ENCODE measurements at places on chromosomes 5 and 9.

DNA sequence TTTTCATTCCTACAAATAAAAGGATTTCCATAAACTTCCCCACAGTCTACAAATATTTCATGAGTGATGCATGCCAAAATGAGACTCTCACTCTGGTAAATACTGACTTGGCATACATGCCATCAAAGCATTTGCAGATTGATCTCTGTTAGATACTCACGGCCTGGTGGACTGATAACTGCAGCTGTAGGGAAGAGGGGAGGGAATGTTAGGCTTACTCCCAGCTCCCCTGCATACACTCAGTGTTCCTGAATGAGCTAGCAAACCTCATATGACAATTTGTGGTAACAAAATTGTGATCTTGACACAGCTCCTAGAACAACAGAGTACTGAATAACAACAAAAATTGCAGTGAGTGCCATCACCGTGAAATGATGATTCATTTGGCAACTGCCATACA is 435.3 kb downstream of the NR2F1-AS1 start:
- no peak for DNase-seq

DNA sequence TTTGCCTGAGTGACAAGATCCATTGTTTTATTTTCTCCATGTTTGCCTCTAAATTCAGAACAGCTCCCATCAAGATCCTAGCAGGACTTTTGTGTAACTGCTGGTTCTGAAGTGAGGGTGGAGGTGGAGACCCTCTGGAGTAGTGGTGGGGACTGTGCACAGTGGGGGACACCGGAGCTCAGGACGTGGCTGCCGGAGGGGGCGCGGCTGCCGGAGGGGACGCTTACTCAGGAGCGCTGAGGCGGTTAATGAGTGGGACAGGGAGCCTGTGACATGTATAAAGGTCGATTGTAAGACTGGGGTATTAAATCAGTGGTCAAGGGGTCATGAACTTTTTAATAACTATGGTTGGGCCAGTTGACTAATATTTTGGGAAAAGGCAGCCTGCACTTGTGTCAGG is 127.0 kb upstream of the CACNA1B start:
- DNase-seq, result no peak

DNA sequence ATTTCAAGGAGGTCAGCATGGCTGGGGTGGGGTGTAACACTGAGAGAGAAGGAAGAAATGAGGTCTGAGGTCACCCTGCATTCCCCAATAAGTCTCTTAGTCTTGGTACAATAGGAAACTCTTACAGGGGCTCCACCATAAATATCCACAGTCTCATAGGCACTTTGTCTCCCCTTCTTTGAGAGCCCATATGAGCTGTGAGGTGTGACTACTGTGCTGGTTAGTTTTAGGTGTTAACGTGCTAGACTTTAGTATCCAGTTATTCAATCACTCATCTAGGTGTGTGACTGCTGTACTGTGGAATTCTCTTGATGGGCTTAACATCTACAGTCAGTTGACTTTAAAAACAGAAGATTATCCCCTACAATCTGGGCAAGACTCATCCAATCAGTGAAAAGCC is 378.1 kb upstream of the RFX3 start:
- DNase-seq, result no peak

DNA sequence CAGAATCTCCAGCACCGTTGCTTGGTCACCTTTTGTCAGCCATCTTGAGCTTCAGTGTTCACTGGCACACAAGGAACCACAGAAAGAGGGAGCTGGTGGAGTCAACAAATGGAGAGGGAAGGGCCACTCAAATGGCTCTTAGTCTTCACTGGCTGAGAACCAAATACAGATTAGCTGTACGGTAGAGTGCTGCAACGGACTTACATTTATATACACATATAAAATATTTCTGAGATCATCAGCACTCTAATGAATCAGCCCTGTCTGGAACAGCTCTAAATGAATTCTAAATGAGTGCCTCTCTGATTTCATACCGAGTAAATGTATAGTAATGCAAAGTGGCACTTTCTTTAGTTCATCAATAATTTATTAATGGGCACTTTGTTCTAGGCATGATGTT is 24.8 kb downstream of the KCTD16 start:
- DNase-seq, result no peak

DNA sequence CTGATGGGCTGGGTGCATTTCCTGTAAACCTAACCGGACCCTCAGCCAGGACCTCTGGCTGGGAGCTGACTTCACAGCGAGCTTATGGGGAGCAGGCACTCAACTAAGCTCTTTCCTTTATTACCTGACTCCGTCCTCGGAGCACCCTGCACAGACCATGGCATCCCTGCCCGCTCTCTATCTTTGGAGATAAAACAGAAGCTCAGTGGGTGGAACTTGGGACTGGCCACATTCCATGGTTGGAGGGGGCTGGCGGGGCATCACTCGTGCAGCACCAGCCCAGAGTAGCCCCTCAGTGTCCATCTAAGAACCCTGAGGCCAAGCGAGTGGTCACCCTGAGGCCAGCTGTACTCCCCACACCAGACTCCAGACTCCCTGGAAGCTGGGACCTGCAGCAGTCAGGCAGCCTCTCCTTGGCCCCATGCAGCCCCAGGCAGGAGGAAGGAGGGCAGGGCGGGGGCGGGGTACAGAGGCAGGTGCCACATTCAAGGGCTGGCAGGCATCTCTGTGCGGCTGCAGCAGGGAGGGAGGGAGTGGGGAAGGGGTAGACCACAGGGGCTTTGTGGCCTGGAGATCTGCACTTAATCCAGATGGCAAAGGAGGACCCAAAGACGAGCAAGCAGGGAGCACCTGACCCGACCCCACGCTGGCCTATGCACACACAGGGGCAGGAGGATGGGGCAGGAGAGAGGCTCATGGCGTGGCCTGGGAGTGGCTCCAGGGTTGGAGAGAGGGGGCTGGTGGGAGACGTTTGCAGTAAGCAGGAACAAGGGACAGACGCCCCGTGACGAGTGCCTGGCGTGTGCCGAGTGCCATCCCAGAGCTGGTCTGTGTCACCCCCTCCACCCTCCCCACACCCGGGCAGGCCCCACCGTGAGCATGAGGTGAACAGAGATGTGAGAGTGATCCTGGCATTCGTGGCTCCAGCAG is 26.1 kb downstream of the GLT6D1 start:
- DNase-seq, result no peak

DNA sequence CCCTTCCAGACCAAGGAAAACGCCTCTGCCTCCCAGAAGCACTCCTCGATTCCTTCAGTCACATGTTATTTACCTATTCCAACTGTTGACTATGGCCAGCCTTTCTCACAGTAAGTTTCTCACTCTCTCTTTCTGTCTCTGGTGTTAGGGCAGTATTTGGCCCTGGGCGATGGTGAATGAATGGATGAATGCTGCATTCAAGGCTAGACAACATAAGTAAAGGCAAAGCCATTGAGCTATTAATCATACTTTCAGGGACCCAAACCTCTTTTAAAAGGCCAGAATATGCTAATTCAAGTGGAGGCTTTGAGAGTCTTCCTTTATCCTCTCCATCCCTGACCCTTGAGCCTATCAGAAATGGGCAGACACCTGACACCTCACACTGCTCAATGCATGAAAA is 78.5 kb downstream of the SEC61B start:
- no peak for DNase-seq

Data from NCI-H446 treated with DMSO at 0.1 percent for 48 hours (cell line).